Ascending aorta (tissue), 2 donors: ENCODE measurements at places on chromosomes 7 and 10.

DNA sequence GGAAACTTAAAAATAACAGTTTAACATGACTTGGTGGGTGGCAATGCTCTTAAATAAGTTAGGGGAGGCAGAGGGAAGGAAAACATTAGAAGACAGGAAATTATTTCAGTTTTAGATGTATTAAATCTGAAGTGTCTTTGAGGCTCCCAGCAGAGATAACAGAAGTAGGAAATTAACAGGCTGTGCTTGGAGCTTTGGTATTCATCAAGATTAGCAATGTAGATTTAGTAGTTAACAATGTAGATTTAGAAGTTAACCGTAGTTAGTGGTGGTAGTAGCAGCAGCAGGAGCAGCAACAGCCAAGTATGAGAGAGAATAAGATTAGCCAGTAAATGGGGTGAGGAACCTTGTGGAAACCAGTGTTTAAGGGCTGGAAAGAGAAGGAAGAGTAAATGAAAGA lies 48.7 kb upstream of the UBN2 start:
- no peak overlapping the region for H3K4me3 ChIP-seq
- H3K4me1 ChIP-seq = no peaks in the 10 kb centered on the region
- H3K27me3 ChIP-seq = no peaks in the 10 kb centered on the region
- peaks cover 22% of the 10 kb centered on the region for H3K36me3 ChIP-seq
- DNase-seq = no peak

- no peak for DNase-seq
- no peaks in the 10 kb centered on the region for H3K27me3 ChIP-seq
Measured at GRCh38 chr10:55019439-55019838, 218.4 kb upstream of the PCDH15 start.

GRCh38 chr7:36613031-36613614 lies 111.2 kb downstream of the AOAH start:
- H3K4me1 ChIP-seq = no peaks in the 10 kb centered on the region
- no peaks in the 10 kb centered on the region for H3K36me3 ChIP-seq
- no peak overlapping the region for H3K4me3 ChIP-seq
- DNase-seq = no peak

- DNase-seq = no peak
- H3K4me1 ChIP-seq = no peaks in the 10 kb centered on the region
- H3K4me3 ChIP-seq = no peak overlapping the region
- no peaks in the 10 kb centered on the region for H3K27me3 ChIP-seq
- H3K36me3 ChIP-seq = peaks cover 57% of the 10 kb centered on the region
- H3K27ac ChIP-seq = no peak overlapping the region
Measured at GRCh38 chr7:98196706-98197605, 14.3 kb upstream of the BHLHA15 start.

- H3K27ac ChIP-seq = no peak overlapping the region
- H3K4me3 ChIP-seq = no peak overlapping the region
- H3K4me1 ChIP-seq = no peaks in the 10 kb centered on the region
- H3K36me3 ChIP-seq = peaks cover 12% of the 10 kb centered on the region
- no peak for DNase-seq
Measured at GRCh38 chr10:127452568-127452967, 96.5 kb upstream of the NPS start.

- peaks cover 72% of the 10 kb centered on the region for H3K36me3 ChIP-seq
- no peak for DNase-seq
- no peak overlapping the region for H3K27ac ChIP-seq
- peaks cover 33% of the 10 kb centered on the region for H3K4me1 ChIP-seq
Measured at GRCh38 chr7:157360483-157361025, 23.8 kb downstream of the DNAJB6 start.

DNA sequence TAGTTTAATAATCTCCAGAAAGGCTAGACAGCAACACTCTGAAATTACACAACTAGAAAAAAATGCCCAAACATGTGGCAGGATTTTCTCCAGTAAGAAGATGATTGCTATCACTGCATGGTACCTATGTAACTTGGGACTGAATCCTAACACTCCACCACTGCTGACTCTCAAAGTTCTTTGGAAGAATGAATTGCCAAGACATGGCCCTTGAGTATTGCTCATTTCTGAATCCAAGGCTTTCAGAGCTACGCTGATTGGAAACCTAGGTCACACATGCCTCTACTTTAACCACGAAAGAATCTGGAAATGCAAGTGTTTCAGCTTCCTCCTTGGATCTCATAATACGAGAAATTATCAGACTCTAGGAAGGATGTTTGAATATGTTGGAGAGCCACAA lies 167.5 kb upstream of the CELF2 start:
- no peaks in the 10 kb centered on the region for H3K4me1 ChIP-seq
- DNase-seq = no peak
- no peaks in the 10 kb centered on the region for H3K27me3 ChIP-seq
- H3K27ac ChIP-seq = no peak overlapping the region
- H3K4me3 ChIP-seq = no peak overlapping the region
